ENCODE measurements at places on chromosomes 16 and 17. TPM values are rescaled to one million over a fixed set of nuclear protein-coding genes. Genes with fewer than 3 reads are reported as not detected.

KCNJ12 gene
- 5.0 TPM for polyA plus RNA-seq

CSH1 gene
- not detected for polyA plus RNA-seq

MMP2 gene
- polyA plus RNA-seq, result 807 TPM

BORCS6 gene
- 3.3 TPM for polyA plus RNA-seq

AGRP gene
- not detected for polyA plus RNA-seq

GP1BA gene
- 3.4 TPM for polyA plus RNA-seq

RETREG3 gene
- 52.8 TPM for polyA plus RNA-seq

ASGR1 gene
- polyA plus RNA-seq, result 3.9 TPM

UNC45B gene
- 0.04 TPM for polyA plus RNA-seq

NAGS gene
- 3.6 TPM for polyA plus RNA-seq

CMTM2 gene
- polyA plus RNA-seq, result 0.62 TPM

PAFAH1B1 gene
- 139 TPM for polyA plus RNA-seq

HSD17B1 gene
- 2.2 TPM for polyA plus RNA-seq

ODAD4 gene
- polyA plus RNA-seq, result 7.5 TPM

NPIPA5 gene
- 41.3 TPM for polyA plus RNA-seq

FOXL1 gene
- polyA plus RNA-seq, result 8.5 TPM

ABCA10 gene
- 3.1 TPM for polyA plus RNA-seq

PRSS21 gene
- not detected for polyA plus RNA-seq

RAD51C gene
- 40.3 TPM for polyA plus RNA-seq

Data from left renal pelvis (tissue), 4 donors.